NCI-H226 (cell line): ENCODE measurements at places on chromosomes 3 and 15.

DNA sequence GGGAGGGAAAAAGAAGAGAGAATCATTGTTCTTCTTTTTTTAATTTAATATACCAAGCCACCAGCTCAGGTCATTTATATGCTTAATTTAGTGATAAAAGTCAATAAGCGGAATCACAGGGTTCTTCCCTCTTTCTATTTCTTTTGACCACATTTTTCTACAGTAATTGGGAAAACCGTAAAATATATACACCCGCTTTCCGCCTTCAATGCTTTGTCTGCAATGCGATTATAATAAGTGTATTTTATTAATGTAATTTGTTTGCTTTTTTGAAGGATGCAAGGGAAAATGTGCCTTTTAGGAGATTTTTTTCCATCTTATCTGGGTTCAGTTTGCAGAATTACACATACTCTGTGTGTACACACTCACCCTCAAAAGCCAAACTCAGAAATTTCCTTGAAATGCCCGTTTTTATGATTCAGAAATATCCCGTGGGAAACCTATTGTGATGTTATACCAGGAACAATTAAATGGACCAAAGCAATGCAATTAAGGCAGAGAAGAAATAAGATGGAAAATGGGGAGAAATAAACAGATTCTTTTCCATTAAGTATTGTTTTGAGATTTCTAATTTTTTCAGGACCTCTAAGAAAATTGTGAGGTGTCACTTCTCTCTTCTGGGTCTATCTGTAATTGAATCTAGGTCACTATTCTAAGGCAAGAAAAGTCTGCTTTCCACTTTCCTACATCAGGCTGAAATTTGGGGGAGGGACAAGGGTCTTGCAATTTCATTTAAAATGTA, 8.3 kb downstream of the SOX14 start:
- no peak for DNase-seq

GRCh38 chr3:117853923-117854668, 1144.5 kb downstream of the TUSC7 start:
- DNase-seq: no peak

DNA sequence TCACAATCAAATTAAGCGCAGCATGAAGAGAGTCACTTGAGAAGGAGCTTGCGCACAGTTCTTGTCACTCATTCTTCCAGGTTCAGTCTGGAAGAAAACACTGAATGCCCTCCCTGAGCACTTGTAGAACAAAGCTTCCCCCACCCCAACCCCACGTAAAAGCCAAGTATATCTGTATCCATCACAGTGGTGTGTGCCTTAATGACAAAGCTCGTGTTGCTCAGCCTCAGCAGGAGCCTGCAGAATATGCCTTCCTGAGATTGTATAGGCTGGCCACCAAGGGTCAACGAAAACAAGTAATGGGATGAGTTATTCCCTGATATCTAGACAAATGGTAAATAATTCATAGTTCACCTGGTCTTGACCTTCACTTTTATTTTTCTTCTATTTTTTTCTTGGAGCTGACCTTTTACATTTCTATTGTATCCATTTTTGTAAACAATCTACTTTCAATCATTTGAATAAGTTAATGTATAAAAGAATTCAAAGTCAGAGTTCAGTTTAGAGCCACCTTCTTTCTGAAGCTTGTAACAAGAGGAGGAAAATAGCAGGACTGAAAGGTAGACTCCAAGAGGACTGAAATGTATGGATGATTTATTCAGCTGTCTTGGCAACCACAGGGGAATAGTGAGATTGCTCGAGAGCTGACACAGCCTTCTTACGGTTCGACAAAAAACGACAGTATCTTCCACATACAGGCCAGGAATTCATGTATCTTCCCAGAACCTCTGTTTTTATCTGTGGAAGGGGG, 405.5 kb upstream of the TPM1 start:
- no peak for DNase-seq

- DNase-seq: no peak
Observed at GRCh38 chr3:154243353-154243752, 80.9 kb downstream of the DHX36 start.

DNA sequence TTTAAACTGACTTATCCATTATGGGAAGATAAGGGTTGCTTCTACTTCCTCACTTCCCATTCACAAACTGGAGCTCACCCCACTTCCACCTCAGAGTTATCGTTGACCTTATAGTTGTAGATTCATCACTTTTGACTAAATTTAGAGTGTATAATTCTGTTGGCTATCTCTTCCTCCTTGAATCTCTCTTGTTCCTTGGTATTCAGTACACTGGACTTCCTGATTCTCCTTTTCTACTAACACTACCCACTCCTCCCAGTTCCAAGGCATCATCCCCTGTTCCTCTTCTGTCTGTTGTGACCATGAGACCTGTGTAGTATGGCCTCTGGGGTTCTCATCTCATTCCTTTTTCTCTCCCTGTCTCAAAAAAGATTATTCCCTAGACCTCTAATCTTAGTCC, 5.9 kb upstream of the GPR87 start:
- no peak for DNase-seq

- no peak for DNase-seq
Observed at GRCh38 chr3:99523431-99524127, 114.8 kb upstream of the COL8A1 start.

GRCh38 chr3:111980716-111981456, 2.1 kb downstream of the ABHD10 start:
- no peak for DNase-seq

DNA sequence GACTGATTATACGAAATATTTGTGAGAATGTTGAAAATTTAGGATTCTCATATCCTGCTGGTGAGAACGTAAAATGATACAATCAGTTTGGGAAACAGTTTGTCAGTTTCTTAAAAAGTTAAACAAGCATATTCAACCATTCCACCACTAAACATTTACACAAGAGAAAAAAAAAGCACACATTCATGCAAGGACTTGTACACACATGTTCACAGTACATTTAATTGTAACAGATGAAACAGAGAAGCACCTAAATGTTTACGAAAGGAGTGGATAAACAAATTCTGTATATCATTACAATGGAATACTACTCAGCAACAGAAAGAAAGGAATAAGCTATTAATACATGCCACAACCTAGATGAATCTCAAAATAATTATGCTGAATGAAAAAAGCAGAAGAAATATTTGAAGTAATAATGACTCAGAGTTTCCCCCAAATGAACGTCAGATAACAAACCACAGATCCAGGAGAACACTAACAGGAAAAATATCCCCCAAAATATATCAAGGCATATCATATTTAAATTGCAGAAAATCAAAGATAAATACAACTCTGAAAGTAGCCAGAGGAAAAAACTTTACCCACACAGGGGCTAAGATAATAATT, 14.3 kb downstream of the ANKRD28 start:
- peak; percentile 66 for DNase-seq
